ENCODE measurements at places on chromosomes 2 and 18.

GRCh38 chr2:48270209-48270608, 259.7 kb upstream of the STON1 start:
- DNase-seq = no peak
- H3K36me3 ChIP-seq = no peaks in the 10 kb centered on the region
- no peak overlapping the region for H3K27ac ChIP-seq
- H3K4me1 ChIP-seq = no peaks in the 10 kb centered on the region

DNA sequence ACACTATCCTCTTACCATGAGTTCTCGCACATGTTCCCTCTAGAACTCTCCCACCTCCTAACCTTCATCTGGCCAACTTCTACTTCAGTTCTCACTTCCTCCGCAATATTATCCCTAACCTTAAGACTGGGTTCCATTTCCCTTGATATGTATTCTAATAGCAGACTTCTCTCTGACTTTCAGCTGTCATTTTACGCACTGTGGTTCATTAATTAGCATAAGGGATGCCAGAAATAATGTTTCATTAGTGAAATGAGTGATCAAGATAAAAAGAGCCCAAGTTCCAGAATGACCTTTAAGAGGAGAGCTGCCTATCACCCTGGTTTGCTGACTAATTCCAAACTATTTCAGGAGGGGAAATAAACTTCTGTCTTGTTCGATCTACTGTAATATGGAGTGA, 108.6 kb upstream of the CCDC150 start:
- no peaks in the 10 kb centered on the region for H3K36me3 ChIP-seq
- no peaks in the 10 kb centered on the region for H3K4me1 ChIP-seq
- no peaks in the 10 kb centered on the region for H3K27me3 ChIP-seq
- no peak overlapping the region for H3K4me3 ChIP-seq

DNA sequence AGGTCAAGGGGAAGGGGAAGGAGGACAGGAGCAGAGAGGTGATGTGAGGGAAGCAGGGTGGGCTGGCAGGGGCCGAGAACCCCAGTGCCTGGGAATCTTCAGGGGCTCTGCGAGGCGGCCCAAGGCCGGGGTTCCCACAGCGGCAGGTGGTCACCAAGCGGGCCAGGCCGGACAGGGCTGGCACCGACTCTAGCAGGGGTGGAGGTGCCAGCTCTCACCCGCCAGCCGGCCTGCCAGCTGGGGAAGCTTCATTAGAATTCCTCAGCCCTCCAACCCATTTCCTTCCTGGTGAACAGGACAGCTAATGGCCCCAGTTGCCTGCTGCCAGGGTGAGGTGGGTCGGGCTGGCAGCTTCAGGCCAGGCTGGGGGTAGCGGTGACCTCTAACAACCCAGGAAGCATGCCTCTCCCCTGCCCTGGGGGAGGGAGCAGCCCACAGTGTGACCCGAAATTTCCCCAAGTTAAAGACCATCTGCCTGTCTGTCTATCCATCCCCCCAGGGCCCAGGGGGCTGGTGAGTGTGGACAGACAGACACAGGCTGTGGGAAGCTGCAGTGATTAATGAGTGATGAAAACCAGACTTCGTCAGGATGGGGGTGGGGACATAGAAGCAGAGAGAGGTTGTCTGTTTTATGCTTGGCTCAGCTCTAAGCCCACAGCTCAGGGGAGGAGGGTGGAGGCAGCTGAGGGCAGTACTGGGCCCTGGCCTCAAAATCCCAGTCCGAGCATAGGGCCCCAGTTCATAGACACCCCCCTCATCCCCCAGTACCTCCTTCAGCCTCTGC, 144.1 kb downstream of the ZFP36L2 start:
- no peak overlapping the region for H3K4me3 ChIP-seq
- H3K27ac ChIP-seq = peak overlapping the region; percentile 79
- DNase-seq = no peak
- no peaks in the 10 kb centered on the region for H3K27me3 ChIP-seq

- H3K27me3 ChIP-seq = no peaks in the 10 kb centered on the region
- DNase-seq = no peak
- H3K36me3 ChIP-seq = no peaks in the 10 kb centered on the region
- H3K27ac ChIP-seq = no peak overlapping the region
Measured at GRCh38 chr18:48162956-48163737, 232.7 kb upstream of the SMAD2 start.

GRCh38 chr18:10951631-10952544, 197.5 kb downstream of the PIEZO2 start:
- H3K27ac ChIP-seq = no peak overlapping the region
- H3K4me1 ChIP-seq = no peaks in the 10 kb centered on the region
- no peak for DNase-seq
- H3K4me3 ChIP-seq = no peak overlapping the region
- H3K36me3 ChIP-seq = no peaks in the 10 kb centered on the region

- H3K27ac ChIP-seq = no peak overlapping the region
- H3K4me1 ChIP-seq = no peaks in the 10 kb centered on the region
- no peak for DNase-seq
Measured at GRCh38 chr2:139293992-139294548, 513.9 kb upstream of the NXPH2 start.

DNA sequence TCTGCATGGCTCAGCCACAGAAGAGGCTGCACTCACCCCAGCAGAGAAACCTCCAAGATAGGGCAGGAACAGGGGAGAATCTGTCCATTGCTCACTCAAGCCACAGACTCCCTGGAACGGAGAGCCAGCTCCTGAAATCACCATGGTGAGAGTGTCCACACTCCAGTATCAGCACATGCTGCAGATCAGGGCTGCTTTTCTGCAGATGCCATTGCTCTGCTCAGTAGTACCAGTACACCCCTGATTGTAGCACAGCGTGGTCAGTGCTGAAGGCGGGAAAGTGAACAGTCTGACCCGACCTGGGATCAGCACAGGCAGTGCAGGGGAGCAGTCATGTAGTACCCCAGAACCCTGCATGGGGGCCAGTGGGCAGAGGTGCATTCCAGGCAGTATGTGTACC, 73.9 kb downstream of the GYPC start:
- no peak for DNase-seq
- no peak overlapping the region for H3K27ac ChIP-seq
- H3K27me3 ChIP-seq = no peaks in the 10 kb centered on the region
- H3K4me1 ChIP-seq = no peaks in the 10 kb centered on the region

- no peaks in the 10 kb centered on the region for H3K4me1 ChIP-seq
- H3K27ac ChIP-seq = no peak overlapping the region
- H3K27me3 ChIP-seq = no peaks in the 10 kb centered on the region
- no peak for DNase-seq
- no peak overlapping the region for H3K4me3 ChIP-seq
Measured at GRCh38 chr18:56992777-56993176, 154.1 kb upstream of the BOD1L2 start.

GRCh38 chr2:187495324-187495723, 47.3 kb upstream of the CALCRL start:
- DNase-seq = no peak
- H3K36me3 ChIP-seq = no peaks in the 10 kb centered on the region
- no peak overlapping the region for H3K4me3 ChIP-seq
- no peak overlapping the region for H3K27ac ChIP-seq

- no peaks in the 10 kb centered on the region for H3K27me3 ChIP-seq
- no peaks in the 10 kb centered on the region for H3K4me1 ChIP-seq
- DNase-seq = no peak
- H3K4me3 ChIP-seq = no peak overlapping the region
Measured at GRCh38 chr2:38722271-38723061, 28.7 kb downstream of the SRSF7 start.

DNA sequence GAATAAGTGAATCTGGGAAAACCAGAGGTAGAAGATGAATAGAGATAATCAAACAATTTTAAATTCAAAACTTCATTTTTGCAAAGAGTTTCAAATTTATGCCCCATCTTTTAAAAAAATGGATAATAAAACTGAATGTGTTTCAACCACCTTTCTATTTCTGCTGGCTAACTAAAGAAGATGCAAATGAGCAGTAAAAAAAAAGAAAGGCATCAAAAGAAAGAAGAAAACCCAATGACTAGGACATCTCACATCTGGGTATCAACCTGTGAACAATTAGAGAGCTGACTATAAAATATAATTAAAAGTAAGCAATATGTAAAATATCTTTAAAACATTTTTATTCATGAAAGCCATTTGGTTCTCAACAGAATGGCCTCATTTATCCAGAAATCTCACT, 2.5 kb downstream of the PGAP1 start:
- DNase-seq = no peak
- H3K27ac ChIP-seq = no peak overlapping the region
- no peak overlapping the region for H3K4me3 ChIP-seq
- H3K4me1 ChIP-seq = no peaks in the 10 kb centered on the region
- no peaks in the 10 kb centered on the region for H3K36me3 ChIP-seq
- no peaks in the 10 kb centered on the region for H3K27me3 ChIP-seq

DNA sequence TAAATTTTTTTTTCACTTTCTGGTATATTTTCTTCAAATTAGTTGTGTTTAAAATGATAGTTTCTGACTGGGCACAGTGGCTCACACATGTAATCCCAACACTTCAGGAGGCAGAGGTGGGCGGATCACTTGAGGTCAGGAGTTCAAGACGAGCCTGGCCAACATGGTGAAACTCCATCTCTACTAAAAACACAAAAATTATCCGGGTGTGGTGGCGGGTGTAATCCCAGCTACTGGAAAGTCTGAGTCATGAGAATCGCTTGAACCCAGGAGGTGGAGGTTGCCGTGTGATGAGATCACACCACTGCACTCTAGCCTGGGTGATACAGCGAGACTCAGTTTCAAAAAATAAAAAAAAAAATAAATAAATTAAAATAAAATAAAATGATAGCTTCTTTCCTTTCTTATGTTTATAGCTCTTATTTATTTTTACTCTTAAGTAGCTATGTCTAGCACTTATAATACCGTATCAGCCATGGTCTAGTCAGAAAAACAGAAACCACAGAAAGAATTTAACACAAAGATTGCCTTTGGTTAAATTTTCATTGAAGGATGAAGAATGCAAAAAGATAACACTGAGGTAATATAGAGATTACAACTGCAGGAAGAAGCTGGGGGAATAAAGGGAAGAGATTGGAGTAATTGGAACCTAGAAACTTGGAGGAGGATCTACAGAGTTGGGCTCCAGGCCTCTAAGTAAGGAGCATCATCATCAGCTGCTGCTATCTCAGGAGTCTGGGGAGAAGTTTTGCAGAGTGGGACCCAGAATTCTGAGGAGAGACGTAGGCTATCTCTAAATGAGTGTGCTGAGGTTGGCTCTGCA, 54.7 kb upstream of the MBOAT2 start:
- H3K4me1 ChIP-seq = no peaks in the 10 kb centered on the region
- H3K27me3 ChIP-seq = no peaks in the 10 kb centered on the region
- H3K27ac ChIP-seq = no peak overlapping the region

GRCh38 chr2:20516646-20517341, 69.9 kb downstream of the RHOB start:
- H3K27me3 ChIP-seq = no peaks in the 10 kb centered on the region
- no peaks in the 10 kb centered on the region for H3K4me1 ChIP-seq
- H3K36me3 ChIP-seq = no peaks in the 10 kb centered on the region
- peak overlapping the region; percentile 72 for H3K27ac ChIP-seq

GRCh38 chr2:69693059-69693774, 48.7 kb upstream of the ANXA4 start:
- no peak overlapping the region for H3K27ac ChIP-seq
- no peaks in the 10 kb centered on the region for H3K4me1 ChIP-seq
- no peaks in the 10 kb centered on the region for H3K27me3 ChIP-seq
- no peak overlapping the region for H3K4me3 ChIP-seq

DNA sequence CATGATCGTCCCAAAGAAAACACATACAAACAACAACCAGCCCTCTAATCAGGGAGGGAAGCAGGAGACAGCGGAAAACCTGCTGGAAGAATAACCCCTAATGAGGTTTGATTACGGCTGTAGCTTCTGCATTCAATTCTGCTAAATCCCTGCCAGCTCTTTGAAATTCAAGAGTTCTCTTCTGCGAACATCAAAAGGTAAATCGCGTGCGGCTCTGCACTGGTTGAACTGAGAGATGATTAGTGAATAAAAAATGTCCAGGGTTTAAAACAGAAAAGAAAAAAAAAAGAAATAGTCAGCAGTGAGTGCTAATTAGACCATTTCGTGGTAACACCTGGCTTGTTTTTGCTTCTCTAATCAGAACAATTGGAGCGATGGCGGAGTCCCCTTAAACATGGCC, 153.0 kb upstream of the CAPN13 start:
- no peak for DNase-seq
- no peak overlapping the region for H3K27ac ChIP-seq
- no peaks in the 10 kb centered on the region for H3K36me3 ChIP-seq
- no peak overlapping the region for H3K4me3 ChIP-seq

GRCh38 chr18:36572135-36572856, 256.5 kb downstream of the TPGS2 start:
- peak; percentile 40 for DNase-seq
- H3K4me1 ChIP-seq = no peaks in the 10 kb centered on the region
- H3K4me3 ChIP-seq = no peak overlapping the region
- H3K27me3 ChIP-seq = no peaks in the 10 kb centered on the region
- H3K36me3 ChIP-seq = no peaks in the 10 kb centered on the region
- H3K27ac ChIP-seq = no peak overlapping the region

- H3K4me3 ChIP-seq = no peak overlapping the region
- H3K4me1 ChIP-seq = no peaks in the 10 kb centered on the region
- no peaks in the 10 kb centered on the region for H3K36me3 ChIP-seq
- no peaks in the 10 kb centered on the region for H3K27me3 ChIP-seq
- no peak overlapping the region for H3K27ac ChIP-seq
- no peak for DNase-seq
Measured at GRCh38 chr2:207144173-207144785, 21.5 kb downstream of the KLF7 start.

DNA sequence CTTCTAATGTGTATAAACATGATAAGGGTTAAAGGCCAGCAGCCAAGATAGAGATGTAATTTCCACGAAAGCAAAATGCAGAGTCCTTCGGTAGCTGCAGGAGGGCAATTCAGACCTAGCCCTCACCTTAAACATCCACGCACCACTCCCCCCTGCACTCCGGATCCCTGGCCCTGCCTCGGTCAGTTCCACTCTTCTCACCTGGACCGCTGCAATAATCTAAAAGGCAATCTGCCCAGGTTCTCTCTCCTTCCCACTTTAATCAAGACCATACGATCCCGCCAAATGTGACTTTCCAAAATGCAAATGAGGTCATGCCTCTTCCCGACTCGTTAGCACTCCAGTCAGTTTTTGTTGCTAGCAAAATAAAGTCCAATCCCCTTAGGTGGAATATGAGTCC, 485.2 kb downstream of the EIPR1 start:
- H3K27me3 ChIP-seq = no peaks in the 10 kb centered on the region
- H3K4me3 ChIP-seq = no peak overlapping the region
- no peak overlapping the region for H3K27ac ChIP-seq
- DNase-seq = no peak

DNA sequence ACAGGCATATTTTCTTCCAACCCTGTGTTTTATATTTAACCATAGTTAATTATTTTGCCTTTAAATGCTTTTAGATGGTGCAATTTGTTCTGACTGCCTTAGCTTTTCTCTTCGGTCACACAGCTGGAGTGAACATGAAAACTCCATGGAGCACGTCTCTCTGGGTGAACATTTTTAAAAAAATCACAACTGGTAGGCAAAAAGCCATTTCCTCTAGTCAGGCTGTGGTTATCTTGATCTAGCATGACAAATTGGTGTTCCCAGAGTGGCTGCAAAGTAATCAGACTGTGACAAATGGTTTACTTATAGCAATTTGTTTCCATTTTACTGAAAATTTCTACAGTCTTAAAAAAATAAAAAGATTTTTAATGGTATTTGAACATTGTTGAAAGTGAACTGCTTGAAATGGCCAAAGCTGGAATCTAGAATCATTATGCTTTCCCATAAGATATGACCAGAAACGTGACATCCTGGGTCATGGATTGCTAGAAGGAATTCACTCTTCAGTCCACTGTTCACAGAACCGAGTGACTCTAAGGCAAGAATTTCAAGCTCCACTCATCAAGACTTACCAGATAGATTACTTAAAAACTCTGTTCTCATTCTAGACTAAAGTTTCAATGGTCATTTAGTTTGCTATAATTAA, 703.6 kb downstream of the CPS1 start:
- H3K36me3 ChIP-seq = no peaks in the 10 kb centered on the region
- H3K27ac ChIP-seq = no peak overlapping the region
- no peak for DNase-seq
- no peaks in the 10 kb centered on the region for H3K27me3 ChIP-seq
- H3K4me3 ChIP-seq = no peak overlapping the region
- no peaks in the 10 kb centered on the region for H3K4me1 ChIP-seq
